ENCODE measurements at places on chromosomes 16 and 17.
A peak's percentile ranks its signal among the peaks of the same experiment; 100 is the strongest.

DNA sequence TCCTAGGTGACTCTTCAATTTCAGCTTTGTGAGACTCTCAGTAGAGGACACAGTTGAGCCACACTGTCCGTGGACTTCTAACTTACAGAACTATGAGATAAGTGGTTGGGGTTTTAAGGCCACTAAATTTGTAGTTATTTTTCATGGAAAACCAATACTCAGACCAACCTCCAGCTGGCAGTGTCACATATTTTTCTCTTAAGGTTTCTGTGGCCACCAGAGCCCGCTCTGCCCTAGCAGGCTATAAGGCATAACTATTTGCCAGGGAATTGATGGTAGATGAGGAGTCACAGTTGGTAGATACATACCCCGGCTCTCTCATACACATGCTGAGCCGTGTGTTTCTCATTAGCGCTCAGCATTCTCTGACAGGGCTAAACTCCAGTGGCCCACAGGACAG, 336.8 kb upstream of the MON1B start:
- peak; percentile 1 for DNase-seq

- DNase-seq = peak; percentile 84
Observed at GRCh38 chr17:44557651-44558285, 484 bp downstream of the FZD2 start.

DNA sequence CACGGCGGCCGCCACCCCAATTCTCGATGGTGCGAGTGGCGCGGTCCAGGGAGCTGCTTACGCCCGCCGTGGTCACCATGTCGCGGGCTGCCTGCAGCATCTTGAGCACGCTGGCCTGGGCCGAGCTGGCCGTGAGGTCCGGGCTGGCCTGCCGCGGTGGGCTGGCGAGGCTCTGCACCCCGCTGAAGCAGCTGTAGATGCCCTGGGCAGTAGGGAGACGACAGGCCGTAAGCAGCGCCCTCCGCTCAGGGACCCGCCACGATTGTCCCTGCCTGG, 16.4 kb downstream of the GRIN2C start:
- no peak for DNase-seq

- DNase-seq = no peak
Observed at GRCh38 chr16:1152123-1152638, 725 bp upstream of the CACNA1H start.

DNA sequence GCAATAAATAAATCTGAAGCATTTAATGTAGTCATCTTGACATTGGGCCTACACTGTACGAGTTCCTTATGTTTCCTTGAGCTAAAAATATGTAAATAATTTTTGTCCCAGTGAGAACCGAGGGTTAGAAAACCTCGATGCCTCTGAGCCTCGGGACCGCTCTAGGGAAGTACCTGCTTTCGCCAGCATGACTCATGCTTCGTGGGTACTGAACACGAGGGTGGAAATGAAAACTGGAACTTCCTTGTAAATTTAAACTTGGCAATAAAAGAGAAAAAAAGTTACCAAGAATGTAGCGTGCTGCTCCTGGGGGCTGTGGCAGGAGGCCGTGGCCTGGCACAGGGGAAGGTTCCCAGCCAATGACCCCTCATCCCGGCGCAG, 74.1 kb downstream of the SOCS1 start:
- DNase-seq = peak; percentile 30

DNA sequence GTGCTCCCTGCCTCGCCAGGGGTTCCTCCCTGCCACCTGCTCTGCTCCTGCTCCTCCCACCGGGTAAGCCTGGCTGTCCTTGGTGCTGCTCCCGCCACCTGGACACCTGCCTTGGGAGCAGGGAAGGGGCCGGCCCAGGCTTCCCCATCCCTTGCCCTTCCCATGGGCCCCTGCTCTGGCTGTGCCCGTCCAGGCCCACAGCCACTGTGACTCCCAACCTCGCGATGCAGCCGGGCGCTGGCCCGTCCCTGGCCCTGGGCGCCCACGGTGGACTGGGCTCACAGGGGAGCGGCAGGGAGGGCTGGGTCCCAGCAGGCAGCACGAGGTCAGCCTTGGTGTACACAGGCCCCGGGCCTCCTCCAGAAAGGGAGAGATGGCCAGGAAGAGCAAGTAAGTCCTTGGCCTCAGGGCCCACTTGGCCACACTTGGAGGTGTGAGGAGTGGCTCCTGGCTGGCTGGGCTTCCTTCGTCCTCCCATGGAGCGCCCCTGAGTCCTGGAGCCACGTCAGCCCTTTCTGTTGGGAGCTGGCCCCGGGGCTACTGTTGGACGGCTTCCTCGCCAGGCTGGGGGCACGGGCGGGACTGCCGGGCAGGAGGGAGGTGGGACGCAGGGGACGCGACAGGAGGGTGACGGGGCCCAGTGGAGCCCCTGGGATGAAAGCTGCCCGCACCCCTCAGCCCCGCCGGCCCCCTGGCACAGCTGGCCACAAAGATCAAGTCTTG, 15.3 kb downstream of the ENGASE start:
- DNase-seq = no peak

DNA sequence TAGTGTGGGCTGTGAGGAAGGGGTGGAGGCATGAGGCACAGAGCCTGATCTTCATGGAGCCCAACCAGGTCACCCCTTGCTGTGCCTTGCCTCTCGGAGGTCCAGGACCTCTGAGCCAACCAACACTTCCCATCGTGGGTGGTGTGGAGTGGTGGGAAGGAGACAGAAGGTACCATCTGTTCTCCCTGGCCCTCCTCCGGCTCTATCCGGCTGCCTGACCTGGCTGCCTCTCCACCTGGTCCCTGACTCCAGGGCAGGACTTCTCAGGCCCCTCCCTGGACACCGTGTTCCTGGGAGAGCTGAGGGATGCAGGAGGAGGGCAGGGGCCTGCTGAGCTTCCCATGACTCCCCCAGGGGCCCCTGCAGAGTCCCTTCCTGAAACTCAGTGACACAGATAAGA, 3.9 kb downstream of the PDK2 start:
- no peak for DNase-seq

GRCh38 chr17:43841282-43841681, 5.7 kb upstream of the CD300LG start:
- no peak for DNase-seq

DNA sequence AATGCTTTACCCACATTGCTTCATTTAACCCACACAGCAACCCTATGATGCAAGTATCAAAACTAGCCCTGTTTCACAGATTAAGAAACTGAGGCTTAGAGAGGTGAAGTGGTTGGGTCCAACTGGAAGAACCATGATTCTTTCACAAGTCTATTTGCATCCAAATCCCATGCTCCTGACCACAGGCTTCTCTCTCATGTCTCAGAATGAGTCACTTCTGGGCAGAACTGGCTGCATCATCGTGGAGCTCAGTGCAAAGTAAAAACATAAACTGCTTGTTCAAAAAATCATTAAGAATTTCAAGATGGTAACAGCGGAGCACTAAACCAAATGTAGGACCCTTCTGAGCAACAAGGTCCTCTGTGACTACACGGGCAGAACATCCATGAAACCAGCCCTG, 20.2 kb upstream of the CES1 start:
- peak; percentile 12 for DNase-seq

DNA sequence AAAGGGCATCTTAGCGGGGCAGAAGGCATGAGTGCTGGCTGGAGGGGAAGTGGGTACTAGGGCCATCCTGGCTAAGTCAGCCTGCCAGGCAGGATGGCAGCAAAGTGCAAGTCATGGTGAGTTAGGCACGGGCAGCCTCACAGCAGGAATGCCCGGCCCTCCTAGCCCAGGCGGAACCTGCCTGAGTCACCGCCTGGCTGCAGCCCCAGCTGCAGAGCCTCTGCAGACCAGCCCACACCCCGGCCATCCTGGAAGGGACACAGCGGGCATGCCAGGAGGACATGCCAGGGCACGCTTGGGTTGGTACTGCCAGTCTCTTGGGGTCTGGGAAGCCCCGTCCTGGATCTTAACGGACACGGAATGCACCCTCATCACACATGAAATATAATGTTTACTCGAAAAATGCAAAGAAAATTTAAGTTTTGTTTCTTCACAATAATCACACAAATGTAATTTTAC, 5.0 kb upstream of the ALDH3A1 start:
- DNase-seq = peak; percentile 67

- DNase-seq = no peak
Observed at GRCh38 chr17:62866471-62866870, 58.4 kb upstream of the MARCHF10 start.

GRCh38 chr16:47578573-47578972, 117.4 kb downstream of the PHKB start:
- DNase-seq = peak; percentile 40

GRCh38 chr16:27543801-27544200, 5.9 kb downstream of the GTF3C1 start:
- peak; percentile 20 for DNase-seq

GRCh38 chr16:78562650-78563049, 463.2 kb downstream of the WWOX start:
- DNase-seq = no peak

- peak; percentile 68 for DNase-seq
Observed at GRCh38 chr17:9522074-9522473, 53.5 kb downstream of the STX8 start.

DNA sequence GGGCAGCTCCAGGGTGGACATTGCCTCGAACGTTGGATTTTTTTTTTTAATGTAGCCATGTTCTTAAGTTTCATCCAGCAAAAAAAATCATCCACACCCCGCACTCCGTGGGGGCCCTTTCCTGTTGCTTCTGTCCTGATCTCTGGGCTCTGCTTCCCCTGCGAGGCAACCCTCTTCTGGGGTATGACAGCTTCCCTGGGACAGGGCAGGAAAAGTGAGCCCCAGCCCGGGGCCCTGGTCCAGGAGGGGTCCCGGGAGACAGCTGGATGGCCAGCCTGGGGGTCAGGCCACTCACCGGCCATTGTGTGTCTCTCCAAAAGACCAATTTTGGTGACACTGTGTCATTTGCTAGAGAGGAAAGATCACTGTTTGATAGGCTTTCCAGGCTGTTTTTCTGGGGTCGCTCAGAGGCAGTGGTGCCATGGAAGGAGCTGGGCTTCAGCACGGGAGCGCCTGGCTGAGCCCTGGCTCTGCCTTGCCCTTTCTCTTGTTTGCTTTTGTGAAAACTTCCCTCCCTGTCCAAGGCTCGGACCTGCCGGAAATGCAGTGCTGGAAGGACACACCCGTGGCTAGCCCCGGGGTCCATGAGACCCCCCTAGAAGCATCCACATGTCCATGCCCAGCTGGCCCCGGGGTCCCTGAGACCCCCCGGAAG, 41.0 kb upstream of the CHMP6 start:
- no peak for DNase-seq

DNA sequence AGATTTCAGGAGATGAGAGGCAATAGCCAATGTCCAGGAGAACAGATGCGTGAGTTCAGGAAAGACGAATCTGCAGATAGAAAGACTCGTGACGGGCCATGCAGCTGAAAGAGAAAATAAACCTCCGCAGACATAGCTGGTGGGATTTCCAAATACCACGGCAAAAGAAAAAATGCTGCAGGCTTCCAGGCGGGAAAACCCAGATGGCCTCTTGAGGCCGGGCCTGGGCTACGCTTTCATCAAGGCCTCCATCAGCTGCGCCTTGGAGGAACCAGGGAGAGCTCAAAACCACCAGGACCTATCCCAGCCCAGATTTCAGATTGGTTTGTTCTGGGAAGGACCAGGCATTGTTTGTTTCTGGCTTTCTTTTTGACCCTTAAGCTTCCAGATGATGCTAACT, 16.7 kb downstream of the CCDC40 start:
- no peak for DNase-seq

- no peak for DNase-seq
Observed at GRCh38 chr16:73217654-73218053, 169.7 kb upstream of the ZFHX3 start.

GRCh38 chr16:22190776-22191531, 15.1 kb upstream of the EEF2K start:
- DNase-seq = peak; percentile 99

DNA sequence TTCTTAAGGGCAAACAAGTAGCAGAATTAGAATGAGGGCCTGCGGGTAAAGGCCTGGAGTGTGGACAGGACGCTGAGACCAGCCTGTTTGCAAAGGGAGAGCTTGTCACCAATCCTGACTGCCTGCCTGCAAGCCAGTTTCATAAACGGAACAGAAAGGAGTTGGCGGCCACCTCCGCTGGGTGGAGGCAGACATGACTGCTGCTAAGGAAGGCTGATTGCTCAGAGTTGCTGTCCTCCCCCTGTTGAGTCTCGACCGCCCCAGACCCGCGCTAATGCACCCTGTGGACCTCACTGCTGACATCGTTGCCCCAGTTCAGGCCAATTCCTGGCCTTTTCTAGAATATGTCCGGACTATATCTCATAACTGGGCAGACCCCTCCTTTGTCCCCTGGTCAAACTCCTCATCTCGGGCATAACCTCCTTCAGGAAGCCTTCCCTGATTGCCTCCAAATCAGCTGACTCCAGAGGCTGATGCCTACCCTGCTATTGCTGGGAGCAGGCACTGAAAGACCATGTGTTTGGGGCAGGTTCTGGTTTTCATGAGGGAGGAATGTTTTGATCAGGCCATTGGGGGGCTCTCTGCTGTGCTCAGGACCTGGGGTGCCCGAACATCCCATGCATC, 153.0 kb upstream of the CIBAR2 start:
- DNase-seq = no peak

Measured in iris pigment epithelial cell (primary cell).